Karpas-422 (cell line): ENCODE measurements at places on chromosomes 2 and 18.

GRCh38 chr2:237500681-237501424 is 13.8 kb downstream of the MLPH start:
- DNase-seq: no peak
- no peaks in the 10 kb centered on the region for H3K36me3 ChIP-seq
- H3K27ac ChIP-seq: no peak overlapping the region
- H3K4me3 ChIP-seq: no peak overlapping the region
- H3K4me1 ChIP-seq: no peaks in the 10 kb centered on the region

- DNase-seq: no peak
- H3K4me1 ChIP-seq: peaks cover 17% of the 10 kb centered on the region
- no peak overlapping the region for H3K27ac ChIP-seq
- no peaks in the 10 kb centered on the region for H3K36me3 ChIP-seq
- no peaks in the 10 kb centered on the region for H3K27me3 ChIP-seq
- H3K4me3 ChIP-seq: no peak overlapping the region
Observed at GRCh38 chr2:177631680-177632079, 239.1 kb downstream of the AGPS start.

GRCh38 chr18:62505669-62506494 is 16.9 kb upstream of the ZCCHC2 start:
- H3K4me1 ChIP-seq: peaks cover 12% of the 10 kb centered on the region
- DNase-seq: peak; percentile 75
- no peaks in the 10 kb centered on the region for H3K36me3 ChIP-seq
- peak overlapping the region; percentile 65 for H3K4me3 ChIP-seq
- no peak overlapping the region for H3K27ac ChIP-seq

DNA sequence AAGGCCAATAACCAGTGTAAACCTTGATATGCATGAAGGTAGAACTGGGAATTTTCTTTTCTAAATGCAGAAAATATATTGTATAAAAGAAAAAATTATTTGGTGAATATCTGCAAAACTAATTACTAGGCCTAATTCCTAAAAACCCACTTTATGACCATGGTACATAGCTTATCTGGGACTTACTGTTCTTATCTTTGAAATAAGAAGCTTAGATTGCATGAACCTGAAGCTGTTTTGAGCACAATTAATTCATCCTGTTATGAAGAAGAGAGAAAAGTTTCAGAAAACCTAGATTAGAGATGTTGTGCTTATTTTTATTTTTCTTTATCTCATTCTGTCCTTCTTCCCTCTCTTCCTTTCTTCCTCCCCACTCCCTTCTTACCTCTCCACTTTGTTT is 235.0 kb downstream of the GULP1 start:
- no peaks in the 10 kb centered on the region for H3K27me3 ChIP-seq
- no peak overlapping the region for H3K4me3 ChIP-seq
- no peaks in the 10 kb centered on the region for H3K36me3 ChIP-seq
- no peak for DNase-seq
- no peak overlapping the region for H3K27ac ChIP-seq

DNA sequence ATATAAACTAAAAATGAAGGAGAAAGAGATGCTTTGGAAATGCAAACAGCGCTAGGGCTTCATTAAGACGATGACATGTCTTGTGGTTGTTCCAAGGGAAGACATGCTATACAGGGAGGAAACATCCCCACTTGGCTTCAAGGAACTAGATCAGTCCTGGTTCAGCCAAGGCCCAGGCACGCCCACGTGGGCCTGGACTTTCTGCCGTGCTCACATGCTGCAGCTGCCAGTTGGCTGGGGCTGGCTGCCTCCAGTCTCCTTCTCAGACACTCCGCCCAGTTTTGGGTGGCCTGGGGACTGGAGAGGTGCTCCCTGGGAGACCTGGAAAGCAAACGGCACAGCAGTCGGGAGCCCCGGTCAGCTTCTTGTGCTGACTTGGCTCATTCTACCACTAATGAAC is 109.6 kb downstream of the GLI2 start:
- H3K27me3 ChIP-seq: no peaks in the 10 kb centered on the region
- H3K4me3 ChIP-seq: no peak overlapping the region
- H3K36me3 ChIP-seq: no peaks in the 10 kb centered on the region
- no peak overlapping the region for H3K27ac ChIP-seq

- no peaks in the 10 kb centered on the region for H3K27me3 ChIP-seq
- no peak for DNase-seq
- no peaks in the 10 kb centered on the region for H3K36me3 ChIP-seq
- no peak overlapping the region for H3K27ac ChIP-seq
Observed at GRCh38 chr2:240707043-240707756, 15.5 kb downstream of the AQP12A start.

DNA sequence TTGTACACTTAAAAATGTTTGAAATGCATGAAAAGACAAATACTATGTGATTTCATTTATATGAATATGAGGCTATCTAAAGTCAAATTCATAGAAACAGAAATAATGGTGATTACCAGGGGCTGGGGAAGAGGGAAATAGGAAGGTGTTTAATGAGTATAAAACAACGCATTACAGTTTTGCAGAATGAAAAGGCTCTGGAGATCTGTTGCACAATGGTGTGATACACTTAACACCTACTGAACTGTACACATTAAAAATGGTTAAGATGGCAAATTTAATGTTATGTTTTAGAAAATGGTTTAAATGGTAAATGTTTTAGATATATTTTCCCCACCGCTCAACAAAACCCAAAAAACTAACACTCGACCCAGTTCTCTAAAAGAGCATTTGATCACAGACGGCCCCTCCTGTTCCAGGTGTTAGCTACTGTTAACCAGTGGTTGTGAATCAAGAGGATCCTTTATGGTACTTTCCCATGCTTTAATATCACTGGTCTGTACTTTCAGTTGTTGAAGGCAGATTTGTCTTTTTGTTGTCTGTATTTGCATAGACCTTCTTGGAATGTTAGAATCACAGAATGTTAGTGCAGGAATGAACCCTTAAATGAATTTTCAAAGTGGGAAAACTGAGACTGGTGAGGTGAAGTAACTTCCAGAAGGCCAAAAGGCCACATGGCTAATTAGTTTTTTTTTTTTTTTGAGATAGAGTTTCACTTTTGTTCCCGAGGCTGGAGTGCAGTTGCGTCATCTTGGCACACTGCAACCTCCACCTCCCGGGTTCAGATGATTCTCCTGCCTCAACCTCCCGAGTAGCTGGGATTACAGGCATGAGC is 10.2 kb downstream of the RAB10 start:
- H3K4me1 ChIP-seq: peaks cover 5% of the 10 kb centered on the region
- H3K27ac ChIP-seq: no peak overlapping the region
- peaks cover 11% of the 10 kb centered on the region for H3K36me3 ChIP-seq
- no peaks in the 10 kb centered on the region for H3K27me3 ChIP-seq

DNA sequence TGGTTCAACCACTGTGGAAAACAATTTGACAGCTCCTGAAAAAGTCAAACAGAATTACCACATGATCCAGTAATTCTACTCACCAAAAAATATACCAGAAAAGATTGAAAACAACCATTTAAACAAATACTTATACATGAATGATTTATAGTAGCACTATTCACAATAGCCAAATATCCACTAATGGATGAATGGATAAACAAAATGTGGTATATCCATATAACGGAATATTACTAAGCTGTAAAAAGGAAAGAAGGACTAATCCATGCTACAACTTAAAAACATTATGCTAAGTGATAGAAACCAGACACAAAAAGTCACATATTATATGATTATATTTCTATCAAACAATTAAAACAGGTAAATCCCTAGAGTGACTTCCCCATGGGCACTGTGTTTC is 131.5 kb downstream of the SPOPL start:
- no peak overlapping the region for H3K4me3 ChIP-seq
- H3K27me3 ChIP-seq: no peaks in the 10 kb centered on the region; the same call in 1 of the 2 replicates
- H3K4me1 ChIP-seq: no peaks in the 10 kb centered on the region
- DNase-seq: no peak
- no peaks in the 10 kb centered on the region for H3K36me3 ChIP-seq

DNA sequence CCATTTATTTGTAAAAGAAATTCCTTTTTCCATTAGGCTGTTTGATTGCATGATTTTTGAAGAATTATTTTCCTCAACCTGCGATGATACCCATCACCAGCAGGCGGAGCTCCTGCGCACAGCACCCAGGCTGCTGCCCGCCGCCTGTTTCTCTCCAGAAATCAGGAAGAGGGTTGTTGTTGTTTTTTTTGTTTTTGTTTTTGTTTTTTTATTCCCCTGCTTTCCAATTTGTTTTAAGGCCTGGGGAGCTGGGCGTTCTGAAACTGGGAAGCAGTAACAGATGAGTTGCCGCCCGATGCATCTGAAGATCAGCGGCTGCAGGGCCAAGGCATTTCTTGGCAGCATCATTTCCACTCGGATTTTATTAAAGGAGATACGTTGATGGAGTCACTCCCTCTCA is 132.1 kb downstream of the MBP start:
- H3K36me3 ChIP-seq: no peaks in the 10 kb centered on the region
- H3K4me3 ChIP-seq: no peak overlapping the region
- H3K4me1 ChIP-seq: peaks cover 81% of the 10 kb centered on the region
- no peaks in the 10 kb centered on the region for H3K27me3 ChIP-seq

DNA sequence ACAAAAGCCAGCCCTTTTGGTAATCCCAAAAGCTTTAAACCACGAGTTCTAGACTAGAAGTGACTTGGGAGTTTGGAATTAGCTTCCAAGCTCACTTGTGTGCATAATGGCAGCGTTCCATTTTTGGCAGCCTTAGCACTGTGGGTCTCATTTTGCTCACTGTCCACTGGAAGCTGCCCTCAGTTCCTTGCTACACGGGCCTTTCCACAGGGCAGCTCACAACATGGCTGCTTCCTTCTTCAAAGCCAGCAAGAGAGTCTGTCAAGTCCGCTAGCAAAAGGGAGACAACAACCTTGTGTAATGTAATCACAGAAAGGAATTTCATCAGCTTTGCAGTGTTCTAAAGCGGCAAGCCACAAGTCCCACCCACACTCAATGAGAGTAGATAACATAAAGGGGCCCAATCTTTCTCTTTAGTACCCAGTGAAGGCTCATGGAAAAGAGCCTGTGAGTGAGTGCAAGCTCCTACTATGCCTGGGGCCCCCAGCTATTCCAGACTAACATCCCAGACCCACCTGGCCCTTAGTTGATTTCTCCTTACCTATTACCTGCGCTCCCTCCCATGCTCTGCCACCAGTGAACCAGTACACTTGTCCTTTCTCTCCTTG is 239.7 kb upstream of the FBXO11 start:
- no peak for DNase-seq
- no peak overlapping the region for H3K4me3 ChIP-seq

GRCh38 chr2:124623560-124623959 is 598.5 kb downstream of the CNTNAP5 start:
- no peak for DNase-seq
- H3K36me3 ChIP-seq: no peaks in the 10 kb centered on the region
- H3K4me1 ChIP-seq: no peaks in the 10 kb centered on the region
- H3K27me3 ChIP-seq: no peaks in the 10 kb centered on the region
- H3K4me3 ChIP-seq: no peak overlapping the region

DNA sequence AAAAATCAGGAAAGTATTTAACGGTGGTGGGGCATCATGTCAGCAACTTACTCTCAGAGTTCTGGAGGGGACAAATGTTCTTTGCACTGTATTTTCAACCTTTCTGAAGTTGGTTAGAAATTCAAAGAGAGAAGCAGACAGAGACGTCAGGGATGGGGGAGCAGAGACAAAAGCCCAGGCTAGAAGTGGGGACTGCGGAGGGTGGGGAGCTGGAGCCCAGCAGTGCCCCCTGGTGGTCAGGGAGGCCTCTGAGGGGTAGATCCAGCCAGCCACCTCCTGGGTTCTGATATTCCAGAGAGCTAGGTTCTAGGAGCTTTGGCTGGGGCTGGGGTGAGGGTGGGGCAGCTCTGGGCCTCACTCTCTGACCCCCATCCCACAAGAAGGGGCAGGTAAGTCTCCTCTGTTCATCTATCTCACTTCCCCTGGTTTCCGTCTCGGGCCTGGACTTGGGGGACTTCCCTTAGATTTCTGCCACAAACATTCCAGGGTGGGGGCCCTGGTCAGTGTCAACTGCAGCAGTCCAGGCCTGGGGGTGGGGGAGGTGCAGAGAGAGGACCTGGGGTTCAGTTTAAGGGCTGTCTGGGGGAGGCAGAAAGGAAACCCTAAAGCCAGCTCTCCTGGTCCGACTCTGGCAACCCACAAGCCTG is 8.9 kb downstream of the TNS1 start:
- no peak overlapping the region for H3K27ac ChIP-seq
- DNase-seq: peak; percentile 75
- no peaks in the 10 kb centered on the region for H3K27me3 ChIP-seq
- H3K4me1 ChIP-seq: no peaks in the 10 kb centered on the region
- H3K4me3 ChIP-seq: no peak overlapping the region
- H3K36me3 ChIP-seq: no peaks in the 10 kb centered on the region

DNA sequence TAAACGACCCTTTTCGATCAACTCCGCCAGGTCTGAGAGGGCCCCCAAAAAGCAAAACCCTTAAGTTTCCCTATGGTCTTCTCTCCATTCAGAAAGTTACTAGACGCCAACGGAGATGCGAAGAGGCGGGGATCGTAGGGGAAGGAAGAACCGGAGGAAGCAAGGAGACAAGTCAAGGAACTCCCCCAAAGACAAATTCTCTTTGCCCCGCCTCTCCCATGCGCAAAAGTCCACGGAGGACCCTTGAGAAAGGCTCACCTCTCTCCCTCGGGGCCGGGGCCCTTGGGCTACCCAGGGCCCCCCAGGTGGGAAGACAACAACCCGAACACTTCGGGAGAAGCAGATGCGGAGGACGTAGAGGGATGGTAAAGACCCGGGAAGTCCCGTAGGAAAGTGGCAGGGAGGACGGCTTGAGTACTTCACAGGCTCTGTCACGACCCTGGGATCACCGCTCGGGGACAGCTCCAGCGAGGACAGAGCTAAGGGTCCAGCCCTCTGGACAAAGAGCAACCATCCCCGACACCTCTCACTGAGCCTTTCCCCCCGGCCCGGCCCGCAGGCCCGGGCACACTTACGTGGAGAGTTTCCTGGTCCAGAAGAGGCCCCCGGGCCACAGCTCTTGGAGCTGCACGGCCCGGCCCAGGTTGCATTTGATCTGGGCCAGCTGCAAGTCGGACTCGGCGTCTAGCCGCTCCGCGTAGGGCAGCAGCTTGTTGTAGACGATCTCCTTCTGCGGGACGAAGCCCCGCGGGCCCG is 647 bp downstream of the PSME4 start:
- peak overlapping the region; percentile 80 for H3K27ac ChIP-seq
- peak; percentile 77 for DNase-seq
- peak overlapping the region; percentile 89 for H3K4me3 ChIP-seq
- H3K27me3 ChIP-seq: no peaks in the 10 kb centered on the region

GRCh38 chr2:204654669-204655068 is 109.4 kb downstream of the PARD3B start:
- no peaks in the 10 kb centered on the region for H3K27me3 ChIP-seq
- H3K36me3 ChIP-seq: no peaks in the 10 kb centered on the region
- DNase-seq: no peak
- H3K27ac ChIP-seq: no peak overlapping the region
- no peaks in the 10 kb centered on the region for H3K4me1 ChIP-seq

- no peaks in the 10 kb centered on the region for H3K4me1 ChIP-seq
- H3K27me3 ChIP-seq: no peaks in the 10 kb centered on the region
Observed at GRCh38 chr2:195513119-195513518, 143.9 kb upstream of the SLC39A10 start.

- H3K4me1 ChIP-seq: no peaks in the 10 kb centered on the region
- H3K27ac ChIP-seq: no peak overlapping the region
- H3K4me3 ChIP-seq: no peak overlapping the region
- DNase-seq: no peak
- no peaks in the 10 kb centered on the region for H3K27me3 ChIP-seq
- no peaks in the 10 kb centered on the region for H3K36me3 ChIP-seq
Observed at GRCh38 chr18:7856733-7857132, 289.6 kb downstream of the PTPRM start.

GRCh38 chr2:49044350-49045079 is 109.8 kb downstream of the FSHR start:
- no peak for DNase-seq
- no peaks in the 10 kb centered on the region for H3K36me3 ChIP-seq
- no peak overlapping the region for H3K27ac ChIP-seq
- H3K4me1 ChIP-seq: no peaks in the 10 kb centered on the region
- no peak overlapping the region for H3K4me3 ChIP-seq

- no peak overlapping the region for H3K27ac ChIP-seq
- H3K4me3 ChIP-seq: no peak overlapping the region
- no peaks in the 10 kb centered on the region for H3K4me1 ChIP-seq
- no peaks in the 10 kb centered on the region for H3K27me3 ChIP-seq
- DNase-seq: no peak
Observed at GRCh38 chr2:61707984-61708852, 145.6 kb downstream of the FAM161A start.
